Fibroblast of skin of scalp (primary cell): ENCODE measurements at places on chromosomes 16 and 17.
A peak's percentile ranks its signal among the peaks of the same experiment; 100 is the strongest.

GRCh38 chr17:42407289-42407836, 15.7 kb downstream of the CAVIN1 start:
- peak; percentile 44 for DNase-seq

DNA sequence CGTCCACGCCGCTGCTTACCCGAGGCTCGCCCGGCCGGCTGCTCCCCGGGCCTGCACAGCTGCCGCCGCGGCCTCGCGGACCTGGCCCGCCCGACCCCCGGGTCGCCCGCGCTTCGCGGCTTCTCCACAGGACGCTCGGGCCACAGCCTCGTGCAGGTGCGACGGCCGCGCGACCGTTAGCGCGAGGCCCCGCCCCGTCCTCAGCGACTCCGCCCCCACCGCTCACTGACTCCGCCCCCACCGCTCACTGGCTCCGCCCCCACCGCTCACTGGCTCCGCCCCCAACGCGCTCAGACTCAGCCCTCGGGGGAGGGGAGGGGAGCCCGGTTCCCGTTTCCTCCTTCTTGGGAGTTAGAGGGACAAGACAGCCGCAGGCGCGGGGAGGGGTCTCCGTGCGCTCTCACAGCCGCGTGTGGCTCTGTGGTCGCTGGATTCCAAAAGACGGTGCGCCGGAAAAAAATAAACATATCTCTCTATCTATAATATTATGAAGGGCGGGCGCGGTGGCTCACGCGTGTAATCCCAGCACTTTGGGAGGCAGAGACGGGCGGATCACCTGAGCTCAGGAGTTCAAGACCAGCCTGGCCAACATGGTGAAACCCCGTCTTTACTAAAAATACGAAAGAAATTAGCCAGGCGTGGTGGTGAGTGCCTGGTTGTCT, at the start of gene MEIOB:
Gene MEIOB (minus strand): TSS at position 191 of the 662 bp plus-strand sequence. CDS start 3,989 bp downstream, outside the sequence.
- DNase-seq = peak; percentile 58

- peak; percentile 82 for DNase-seq
Observed at GRCh38 chr17:42120770-42121769, at the start of gene KAT2A. Gene KAT2A, minus strand, starts transcription at chr17:42121367. Its CDS starts 63 bp downstream, at chr17:42121304.

DNA sequence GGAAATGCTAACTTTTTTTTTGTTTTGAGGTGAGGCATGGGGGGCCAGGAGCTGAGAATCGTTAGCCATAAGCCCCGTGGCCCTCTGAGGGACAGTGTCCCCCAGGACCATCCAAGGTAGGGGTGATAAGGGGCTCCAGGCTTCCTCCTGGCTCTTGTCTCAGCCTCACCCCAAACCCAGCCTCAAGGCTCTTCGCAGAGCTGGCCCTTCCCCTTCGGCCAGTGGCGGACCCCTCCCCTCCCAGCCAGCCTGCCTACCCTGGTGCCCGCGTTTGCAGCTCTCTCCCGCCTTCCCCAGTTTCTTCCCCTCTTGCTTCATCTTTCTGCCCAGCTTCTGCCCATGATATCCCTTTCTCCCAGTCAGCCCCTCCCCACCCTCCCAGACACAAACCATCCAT, 22.7 kb upstream of the ATP2A3 start:
- DNase-seq = no peak
